Hindlimb muscle (tissue), 1 donor: ENCODE measurements at places on chromosomes 2 and 18. TPM values are rescaled to one million over a fixed set of nuclear protein-coding genes. Genes with fewer than 3 reads are reported as not detected.

Gene TXNDC2
- polyA plus RNA-seq = 0.12 TPM

Gene MC2R
- 0.23 TPM for polyA plus RNA-seq

DNA sequence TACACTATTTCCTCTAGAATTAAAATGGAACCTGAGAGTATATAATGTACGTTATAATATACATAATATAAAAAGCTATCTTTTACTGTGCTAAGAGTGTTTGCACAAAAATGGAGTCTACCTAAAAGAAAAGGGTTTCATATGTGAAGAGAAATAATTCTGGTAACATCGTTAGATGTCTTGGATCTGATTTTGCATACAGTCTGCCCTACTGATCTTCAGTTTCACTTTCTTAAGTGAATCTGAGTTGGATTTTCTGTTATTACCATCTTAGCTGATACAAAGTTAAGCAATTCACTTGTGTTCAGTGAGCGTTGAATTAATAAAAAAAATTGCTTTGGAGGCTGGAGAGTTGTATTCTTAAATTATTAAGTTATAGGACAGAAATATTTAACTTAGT lies 502.1 kb upstream of the TMEFF2 start:
- DNase-seq = peak; percentile 43

DNA sequence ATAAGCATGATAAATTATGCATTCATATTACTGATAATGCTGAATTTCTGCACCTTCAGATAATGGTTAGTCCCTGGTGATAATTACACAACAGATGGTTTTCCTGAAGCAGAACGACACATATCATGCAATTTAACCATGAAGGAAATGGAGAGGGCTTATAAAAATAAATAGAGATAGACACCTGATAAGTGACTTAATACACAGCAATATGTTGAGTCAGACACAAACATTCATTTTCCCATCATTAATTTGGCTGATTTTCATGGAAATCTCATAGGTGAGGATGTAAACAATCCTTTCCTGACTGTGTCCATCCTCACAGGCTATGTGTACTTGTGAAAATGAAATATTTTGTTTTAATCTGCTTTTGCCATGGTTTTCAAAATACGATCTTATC lies 36.9 kb upstream of the DSEL start:
- no peak for DNase-seq

GRCh38 chr2:207163053-207163755 lies 2.5 kb downstream of the KLF7 start:
- DNase-seq = no peak

GRCh38 chr2:23617167-23617810 lies 232.3 kb downstream of the KLHL29 start:
- DNase-seq = peak; percentile 86
